Airway epithelial cell (primary cell): ENCODE measurements at places on chromosomes 3 and 15. TPM values are rescaled to one million over a fixed set of nuclear protein-coding genes. Genes with fewer than 3 reads are reported as not detected.

The RRP9 gene
- total RNA-seq: 26.7 and 30.0 TPM in 2 replicates

The POC1A gene
- total RNA-seq: 10.4 and 10.6 TPM in 2 replicates

The BDH1 gene
- 14.9 and 20.8 TPM in 2 replicates for total RNA-seq

The BFSP2 gene
- total RNA-seq: not detected in 2 replicates

The TNFSF10 gene
- total RNA-seq: 30.9 and 37.7 TPM in 2 replicates

The PLSCR4 gene
- total RNA-seq: 0.14 TPM in 1 of 2 replicates, not detected in the other

The ZNF621 gene
- 5.9 and 6.4 TPM in 2 replicates for total RNA-seq

The PPARG gene
- 7.0 and 7.1 TPM in 2 replicates for total RNA-seq

The AP3S2 gene
- total RNA-seq: 37.8 and 63.5 TPM in 2 replicates

The GOLGA6L7 gene
- total RNA-seq: not detected in 2 replicates

The EHHADH gene
- total RNA-seq: 5.4 and 6.1 TPM in 2 replicates

The MRPL47 gene
- total RNA-seq: 29.5 and 39.6 TPM in 2 replicates

The ABHD6 gene
- 7.2 and 9.9 TPM in 2 replicates for total RNA-seq
